GDM1 (cell line): ENCODE measurements at places on chromosomes 5 and 9.

DNA sequence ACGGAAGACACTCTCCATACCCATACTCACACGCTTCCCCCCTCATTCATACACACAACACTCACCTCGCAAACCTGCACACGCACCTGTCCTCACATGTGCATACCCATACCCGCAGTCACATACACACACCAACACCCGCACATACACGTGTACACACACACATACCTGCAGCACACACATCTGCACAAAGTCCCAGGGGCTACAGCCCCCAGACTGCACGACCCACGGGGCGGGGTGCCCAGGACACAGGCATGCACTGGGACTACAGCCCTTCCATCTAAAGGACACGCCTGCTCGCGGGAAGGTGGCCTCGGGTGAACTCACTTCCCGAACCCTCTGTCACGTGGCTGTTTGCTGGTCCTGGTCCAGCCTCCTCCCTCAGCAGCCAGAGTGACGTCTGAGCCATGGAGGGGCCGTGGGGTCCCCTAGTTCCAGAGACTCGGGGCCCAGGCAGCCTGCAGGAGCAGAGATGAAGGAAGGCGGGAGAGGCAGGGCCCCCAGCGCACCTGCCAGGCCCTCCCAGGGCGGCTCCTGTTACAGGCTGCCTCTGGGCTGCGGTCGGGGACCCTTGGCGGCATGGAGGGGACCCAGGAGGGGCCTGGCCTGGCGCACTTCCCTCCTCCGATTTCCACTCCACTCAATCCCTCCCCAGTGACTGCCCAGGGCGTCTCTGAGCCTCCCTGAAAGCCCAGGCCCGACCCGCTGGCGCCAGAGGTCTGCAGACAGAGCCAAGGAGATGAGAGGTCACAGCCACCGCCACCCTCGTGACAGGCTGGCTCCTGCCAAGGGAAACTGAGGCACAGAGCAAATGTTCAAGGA is 8.1 kb downstream of the SLC12A7 start:
- no peak for DNase-seq

GRCh38 chr9:134851020-134851419 is 29.6 kb upstream of the FCN2 start:
- DNase-seq, result no peak

DNA sequence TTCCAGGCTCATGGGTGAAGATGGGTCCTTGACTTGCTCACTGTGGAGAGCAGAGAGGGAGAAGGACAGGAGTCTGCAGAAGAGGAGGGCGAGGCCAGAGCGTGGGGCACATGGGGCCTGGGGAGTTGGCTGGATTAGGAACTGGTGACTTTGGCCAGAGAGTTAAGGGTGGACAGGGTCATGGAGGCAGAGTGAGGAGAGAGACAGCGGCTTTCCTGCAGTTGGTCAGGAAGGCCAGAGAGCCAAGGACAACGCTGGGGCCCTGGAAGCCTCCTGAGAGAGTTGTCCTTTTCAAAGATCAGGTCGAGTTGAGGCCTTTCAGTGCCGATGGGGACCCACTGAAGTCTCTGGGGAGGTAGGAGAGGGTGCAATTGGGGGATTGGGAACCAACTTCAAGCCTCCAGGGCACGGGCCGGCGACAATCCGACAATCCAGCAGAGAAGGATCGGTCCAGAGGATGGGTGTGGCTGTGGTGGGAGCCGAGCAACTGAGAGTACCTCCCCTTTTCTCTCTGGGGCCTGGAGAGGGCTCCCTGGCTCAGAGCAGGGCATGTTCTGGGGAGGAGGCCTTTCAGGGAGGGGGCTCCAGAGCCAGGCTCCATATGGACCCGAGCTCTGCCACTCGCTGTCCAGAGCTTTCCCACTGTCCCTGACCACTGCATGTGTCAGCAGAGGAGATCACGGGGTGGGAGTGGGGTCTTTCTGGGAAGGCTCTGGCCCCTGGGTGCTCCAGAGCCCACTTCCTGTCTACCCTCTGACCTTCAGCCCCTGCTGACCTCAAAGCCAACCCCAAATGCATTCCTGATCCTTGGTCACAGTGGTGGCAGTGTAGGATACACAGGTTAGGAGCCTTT is 7.5 kb upstream of the PHYHD1 start:
- DNase-seq, result no peak

GRCh38 chr5:116157902-116158301 is 73.1 kb downstream of the COMMD10 start:
- DNase-seq, result no peak

- no peak for DNase-seq
Observed at GRCh38 chr5:143682246-143682905, 129.6 kb upstream of the HMHB1 start.

DNA sequence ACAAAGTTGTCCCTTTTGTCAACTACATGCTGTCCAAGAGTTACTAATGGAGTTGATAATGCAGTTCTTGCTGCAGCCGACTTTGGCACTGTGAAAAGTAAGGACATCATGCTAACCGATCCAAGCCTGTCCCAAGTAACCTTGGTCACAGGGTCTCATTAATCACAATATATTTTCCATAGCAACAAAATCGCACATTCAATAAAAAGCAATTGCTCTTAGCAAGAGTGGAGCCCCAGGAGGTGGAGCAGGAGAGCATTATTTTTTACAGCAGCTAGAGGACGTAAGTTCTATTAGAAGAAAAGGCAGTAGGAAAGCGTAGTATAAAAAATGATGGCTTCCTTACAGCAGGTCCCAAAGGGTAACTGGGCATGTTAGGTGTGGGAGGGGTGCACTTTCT is 570.3 kb downstream of the EBF1 start:
- DNase-seq, result no peak

DNA sequence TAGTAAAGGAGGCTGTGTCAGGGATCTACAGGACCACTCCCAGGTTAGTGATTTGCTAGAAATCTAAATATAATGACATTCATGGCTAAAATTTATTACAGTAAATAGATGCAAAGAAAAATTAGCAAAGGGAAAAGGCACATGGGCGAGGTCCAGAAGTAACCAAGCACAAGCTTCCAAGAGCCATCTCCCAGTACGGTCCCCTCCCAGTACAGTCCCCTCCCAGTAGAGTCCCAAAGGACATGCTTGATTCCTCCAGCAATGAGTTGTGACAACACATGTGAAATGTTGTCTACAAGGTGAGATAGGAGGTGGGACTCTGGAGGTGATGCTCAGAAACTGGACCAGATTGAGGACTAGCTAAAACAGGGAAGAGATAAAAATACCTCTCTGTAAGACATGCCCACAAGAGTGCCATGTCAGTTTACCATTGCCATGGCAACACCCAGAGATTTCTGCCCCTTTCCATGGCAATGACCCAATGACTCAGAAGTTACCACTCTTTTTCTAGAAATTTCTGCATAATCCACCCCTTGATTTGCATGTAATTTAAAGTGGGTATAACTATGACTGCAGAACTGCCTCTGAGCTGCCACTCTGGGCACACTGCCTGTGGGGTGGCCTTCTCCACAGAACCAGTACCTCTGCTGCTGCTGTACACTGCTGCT is 27.9 kb upstream of the CEMIP2 start:
- DNase-seq, result no peak

DNA sequence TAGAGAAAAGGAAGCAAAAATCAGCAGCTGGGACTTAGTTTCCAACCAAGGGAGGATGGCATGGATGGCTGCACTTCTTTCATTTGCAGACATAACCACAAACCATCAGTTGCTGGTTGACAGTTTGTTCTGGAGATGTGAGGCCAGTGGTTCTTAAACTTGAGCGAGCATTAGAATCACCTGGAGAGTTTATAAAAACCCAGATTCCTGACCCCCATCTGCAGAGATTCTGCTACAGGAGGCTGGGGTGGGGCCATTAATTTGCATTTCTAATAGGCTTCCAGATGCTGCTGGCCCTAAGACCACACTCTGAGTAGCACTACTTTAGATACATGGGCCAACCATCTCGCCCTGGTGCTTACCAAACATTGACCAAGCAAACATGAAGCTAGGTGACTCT is 60.8 kb downstream of the MARCHF3 start:
- DNase-seq, result no peak

- DNase-seq, result no peak
Observed at GRCh38 chr9:114272739-114273431, 50.0 kb upstream of the ORM1 start.

GRCh38 chr9:33329979-33330378 is 39.7 kb downstream of the NFX1 start:
- no peak for DNase-seq

GRCh38 chr5:160432787-160433186 is 11.1 kb downstream of the PTTG1 start:
- no peak for DNase-seq

- no peak for DNase-seq
Observed at GRCh38 chr5:96338624-96339415, 94.2 kb downstream of the PCSK1 start.

GRCh38 chr9:81589819-81590218 is 99.5 kb downstream of the TLE1 start:
- no peak for DNase-seq

GRCh38 chr9:96382175-96382574 is 1.3 kb downstream of the SLC35D2 start:
- no peak for DNase-seq

DNA sequence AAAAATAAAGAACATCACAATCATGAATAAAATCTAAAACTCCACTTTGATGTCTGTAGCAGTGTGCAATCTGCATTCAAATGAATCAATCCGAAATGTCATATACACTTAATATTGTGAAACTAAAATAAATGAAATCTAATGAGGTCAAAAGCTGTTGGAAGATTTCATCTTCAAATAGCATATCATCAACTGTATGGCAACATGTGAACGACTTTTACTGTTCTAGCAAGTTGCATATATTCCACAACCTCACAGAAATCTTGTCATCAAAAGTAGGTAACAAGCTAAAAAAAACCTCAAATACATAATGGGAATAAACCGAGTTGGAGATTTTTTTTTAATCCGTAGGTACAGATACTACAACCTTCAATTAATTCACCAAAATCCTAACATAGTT is 1.2 kb downstream of the PTBP3 start:
- DNase-seq, result no peak

- DNase-seq, result no peak
Observed at GRCh38 chr9:5578018-5578697, 50.7 kb upstream of the RIC1 start.

DNA sequence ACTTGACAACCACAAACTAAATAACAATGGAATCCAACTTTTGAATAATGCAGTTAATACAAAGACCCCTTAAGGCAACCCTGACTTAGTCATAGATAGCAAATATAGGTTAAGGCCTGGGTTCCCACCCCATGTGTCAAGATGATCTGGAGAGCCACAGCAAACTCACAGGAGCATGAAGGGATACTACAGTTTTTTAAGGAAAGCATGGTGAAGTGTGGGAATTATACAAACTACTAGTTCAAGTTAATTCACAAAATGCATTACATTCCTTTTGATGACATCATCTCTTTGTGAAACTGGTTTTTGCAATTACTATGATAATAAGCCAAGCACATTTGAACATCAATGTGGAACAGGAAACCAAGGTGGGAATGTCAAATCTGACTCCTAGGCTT is 50.6 kb downstream of the LHFPL2 start:
- no peak for DNase-seq

- no peak for DNase-seq
Observed at GRCh38 chr5:154309805-154310204, 119.3 kb downstream of the GALNT10 start.

DNA sequence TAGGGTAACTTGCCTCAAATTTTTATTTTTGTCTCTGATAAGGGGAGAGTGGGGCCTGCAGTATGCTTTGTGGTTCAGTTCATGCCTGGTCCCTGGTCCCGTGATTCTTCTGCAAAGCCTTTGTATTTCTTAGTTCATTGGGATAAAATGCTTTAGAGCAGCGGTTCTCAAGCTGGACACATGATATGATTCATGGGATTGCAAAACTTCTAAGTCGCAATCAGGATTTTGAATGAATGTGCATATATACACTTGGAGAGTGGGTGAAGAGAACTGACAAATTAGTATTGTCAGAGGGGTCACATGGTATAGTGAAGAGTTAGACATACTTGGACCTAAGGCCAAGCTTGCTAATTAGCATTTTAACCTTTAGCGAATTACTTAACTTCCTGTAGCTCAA is 265.4 kb upstream of the KLF9 start:
- no peak for DNase-seq
